CD4-positive, alpha-beta memory T cell (primary cell): ENCODE measurements at places on chromosomes 6 and 20. TPM values are rescaled to one million over a fixed set of nuclear protein-coding genes. Genes with fewer than 3 reads are reported as not detected.
A peak's percentile ranks its signal among the peaks of the same experiment; 100 is the strongest.

- H3K27ac ChIP-seq: no peak overlapping the region
- H3K36me3 ChIP-seq: no peaks in the 10 kb centered on the region
- no peaks in the 10 kb centered on the region for H3K27me3 ChIP-seq
- H3K4me1 ChIP-seq: no peaks in the 10 kb centered on the region
- H3K4me3 ChIP-seq: no peak overlapping the region
Observed at GRCh38 chr20:62104791-62105345, 17.4 kb upstream of the LSM14B start.

DNA sequence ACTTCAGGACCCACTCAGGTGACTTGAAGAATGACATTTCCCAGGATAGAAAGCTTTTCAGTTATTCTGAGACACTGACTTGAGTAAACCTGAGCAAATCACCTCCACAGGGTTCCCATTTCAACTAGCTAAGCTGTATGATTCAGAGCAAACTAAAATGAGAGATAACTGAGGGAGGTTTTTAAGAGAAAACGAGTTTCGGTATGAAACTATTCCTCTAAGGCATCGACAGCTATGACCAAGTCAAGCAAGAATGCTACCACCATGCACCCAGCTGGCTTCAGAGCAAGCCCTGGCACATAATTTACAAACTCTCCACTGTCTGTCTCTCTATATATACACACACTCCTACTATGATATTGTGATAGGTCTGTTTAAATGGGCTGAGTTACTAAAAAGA, 75.4 kb downstream of the PERP start:
- no peak overlapping the region for H3K4me3 ChIP-seq
- no peaks in the 10 kb centered on the region for H3K4me1 ChIP-seq
- no peaks in the 10 kb centered on the region for H3K27me3 ChIP-seq
- H3K27ac ChIP-seq: no peak overlapping the region

- no peaks in the 10 kb centered on the region for H3K27me3 ChIP-seq
- H3K36me3 ChIP-seq: no peaks in the 10 kb centered on the region
- no peak for DNase-seq
Observed at GRCh38 chr6:46509063-46509462, 17.8 kb upstream of the RCAN2 start.

DNA sequence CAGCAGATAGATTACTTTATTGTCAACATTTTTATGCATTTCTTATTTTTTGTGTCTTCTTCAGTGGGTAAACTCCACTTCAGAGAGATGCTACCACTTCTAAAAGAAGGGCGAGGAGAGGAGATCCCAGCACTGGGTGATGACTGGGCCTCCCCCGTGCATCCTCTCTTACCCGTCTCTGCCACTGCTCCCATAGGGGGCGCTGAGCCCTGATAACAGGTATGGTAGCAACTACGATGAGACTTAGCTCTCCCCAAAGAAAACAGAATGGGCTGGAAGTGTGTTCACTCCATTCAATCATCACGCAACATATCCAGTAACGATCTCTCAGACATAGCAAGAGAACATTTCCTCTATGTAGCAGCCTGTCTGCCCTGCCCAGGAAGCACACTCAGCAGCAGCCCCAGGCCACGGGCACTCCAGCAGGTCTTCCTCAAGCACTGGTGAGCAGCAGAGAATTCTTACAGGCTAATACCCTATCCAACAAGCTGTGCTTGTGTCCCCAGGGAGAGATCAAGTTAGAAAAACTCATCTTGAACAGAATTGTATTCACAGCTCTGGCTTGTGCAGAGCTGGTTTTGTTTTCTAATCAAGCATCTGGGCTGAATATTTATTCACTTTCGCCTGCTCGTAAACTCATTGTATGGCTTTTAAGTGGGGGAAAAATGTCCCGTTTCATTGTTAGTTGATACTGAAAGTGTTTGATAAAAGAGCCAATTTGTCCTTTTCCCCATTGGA, 533.1 kb upstream of the CDH4 start:
- H3K27me3 ChIP-seq: no peaks in the 10 kb centered on the region
- no peaks in the 10 kb centered on the region for H3K4me1 ChIP-seq
- H3K4me3 ChIP-seq: no peak overlapping the region
- H3K27ac ChIP-seq: no peak overlapping the region
- H3K36me3 ChIP-seq: no peaks in the 10 kb centered on the region

Gene LKAAEAR1
- 0.39 TPM for total RNA-seq

Gene MEI4
- not detected for total RNA-seq

- H3K27me3 ChIP-seq: no peaks in the 10 kb centered on the region
- peak overlapping the region; percentile 66 for H3K4me3 ChIP-seq
Observed at GRCh38 chr20:35091816-35092523, 637 bp downstream of the TRPC4AP start.

- no peak overlapping the region for H3K27ac ChIP-seq
- no peak for DNase-seq
- H3K4me3 ChIP-seq: no peak overlapping the region
- H3K36me3 ChIP-seq: no peaks in the 10 kb centered on the region
- no peaks in the 10 kb centered on the region for H3K27me3 ChIP-seq
Observed at GRCh38 chr6:105844275-105844883, 241.8 kb upstream of the PRDM1 start.

- no peaks in the 10 kb centered on the region for H3K4me1 ChIP-seq
- H3K27ac ChIP-seq: no peak overlapping the region
Observed at GRCh38 chr6:44500074-44500473, 112.6 kb downstream of the CDC5L start.

DNA sequence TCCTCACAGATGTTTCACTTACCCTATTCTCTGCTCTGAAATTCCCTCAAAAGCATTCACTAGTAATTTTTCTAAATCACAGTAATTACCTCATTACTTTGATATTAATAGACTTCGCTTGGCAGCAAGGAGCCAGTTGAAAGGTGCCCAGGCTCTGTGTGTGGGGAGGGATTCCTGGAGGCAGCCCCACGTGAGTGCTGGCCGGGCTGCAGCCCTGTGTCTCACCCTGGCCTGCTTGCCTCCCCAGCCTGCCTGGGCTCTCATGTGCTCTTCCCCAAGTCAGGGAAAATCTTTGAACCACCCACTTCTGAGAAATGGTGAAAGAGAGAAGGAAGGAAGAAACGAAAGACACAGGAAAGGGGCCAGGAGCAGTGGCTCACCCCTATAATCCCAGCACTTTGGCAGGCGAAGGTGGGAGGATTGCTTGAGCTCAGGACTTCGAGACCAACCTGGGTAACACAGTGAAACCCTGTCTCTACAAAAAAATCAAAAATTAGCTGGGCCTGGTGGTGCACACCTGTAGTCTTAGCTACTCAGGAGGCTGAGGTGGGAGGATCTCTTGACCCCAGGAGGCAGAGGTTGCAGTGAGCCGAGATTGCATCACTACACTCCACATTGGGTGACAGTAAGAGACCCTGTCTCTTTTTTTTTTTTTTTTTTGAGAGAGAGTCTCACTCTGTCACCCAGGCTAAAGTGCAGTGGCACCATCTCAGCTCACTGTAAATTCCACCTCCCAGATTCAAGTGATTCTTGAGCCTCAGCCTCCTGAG, 20.0 kb upstream of the SNTA1 start:
- H3K4me1 ChIP-seq: no peaks in the 10 kb centered on the region
- no peak overlapping the region for H3K4me3 ChIP-seq
- no peaks in the 10 kb centered on the region for H3K36me3 ChIP-seq
- H3K27ac ChIP-seq: no peak overlapping the region
- no peak for DNase-seq

DNA sequence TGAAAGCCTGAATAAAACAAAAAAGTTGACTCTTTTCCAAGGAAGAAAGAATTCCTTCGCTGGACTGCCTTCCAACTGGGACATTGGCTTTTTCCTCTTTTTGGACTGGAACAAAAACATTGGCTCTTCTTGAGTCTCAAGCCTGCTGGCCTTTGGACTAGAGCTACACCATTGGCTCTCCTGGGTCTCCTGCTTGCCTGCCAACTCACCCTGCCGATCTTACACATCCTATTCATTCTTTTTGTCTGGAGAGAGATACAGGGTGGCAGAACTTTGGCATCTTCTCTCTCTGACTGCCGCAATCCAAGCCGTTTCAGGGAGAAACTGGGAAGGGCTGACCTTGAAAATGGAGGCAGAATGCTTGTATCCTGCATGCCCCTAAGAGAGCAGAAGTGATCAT, 20.2 kb downstream of the DDO start:
- no peaks in the 10 kb centered on the region for H3K4me1 ChIP-seq
- H3K27me3 ChIP-seq: no peaks in the 10 kb centered on the region

- peaks cover 63% of the 10 kb centered on the region for H3K36me3 ChIP-seq
- H3K27me3 ChIP-seq: no peaks in the 10 kb centered on the region
- no peak overlapping the region for H3K27ac ChIP-seq
- no peak overlapping the region for H3K4me3 ChIP-seq
- no peaks in the 10 kb centered on the region for H3K4me1 ChIP-seq
- peak; percentile 37 for DNase-seq
Observed at GRCh38 chr20:63934271-63935068, 21.7 kb downstream of the UCKL1 start.

Gene LST1
- 13.6 TPM for total RNA-seq

Gene NELFE
- total RNA-seq: 45.8 TPM

GRCh38 chr6:72733045-72733444, 111.2 kb downstream of the KCNQ5 start:
- no peak overlapping the region for H3K27ac ChIP-seq
- H3K36me3 ChIP-seq: no peaks in the 10 kb centered on the region
- H3K27me3 ChIP-seq: no peaks in the 10 kb centered on the region
- no peaks in the 10 kb centered on the region for H3K4me1 ChIP-seq
- H3K4me3 ChIP-seq: no peak overlapping the region
- DNase-seq: no peak

- no peaks in the 10 kb centered on the region for H3K36me3 ChIP-seq
- no peak for DNase-seq
- no peak overlapping the region for H3K27ac ChIP-seq
- peaks cover 13% of the 10 kb centered on the region for H3K4me1 ChIP-seq
- H3K4me3 ChIP-seq: no peak overlapping the region
Observed at GRCh38 chr20:47786765-47787107, 1.5 kb upstream of the SULF2 start.
